Stimulated activated CD8-positive, alpha-beta memory T cell treated with anti-CD3 and anti-CD28 coated beads, Interleukin-7, amount 100 ng/mL, for 1 hour (primary cell): ENCODE measurements at places on chromosomes 1 and 21.

- DNase-seq: no peak
These were observed 43.2 kb upstream of the VAMP3 start for GRCh38 chr1:7727809-7728471.

DNA sequence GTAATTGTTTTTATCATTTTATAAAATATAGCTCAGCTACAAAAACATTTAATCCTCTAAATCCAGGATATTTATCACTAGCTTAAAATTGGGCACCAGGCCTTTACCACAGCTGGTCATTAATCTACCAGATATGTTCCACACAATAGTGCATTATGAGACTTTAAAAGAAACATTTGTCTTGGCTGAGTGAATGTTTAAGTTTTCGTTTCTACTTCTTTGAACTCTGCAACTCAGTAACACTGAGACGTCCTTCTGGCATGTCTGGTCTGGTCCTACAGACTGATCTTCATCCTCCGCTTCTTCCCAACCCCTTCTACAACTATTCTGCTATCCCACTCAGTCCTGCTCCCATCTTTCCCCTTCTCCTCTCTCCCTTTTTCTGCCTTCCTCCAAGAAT is 296.2 kb downstream of the NEGR1 start:
- DNase-seq: no peak

DNA sequence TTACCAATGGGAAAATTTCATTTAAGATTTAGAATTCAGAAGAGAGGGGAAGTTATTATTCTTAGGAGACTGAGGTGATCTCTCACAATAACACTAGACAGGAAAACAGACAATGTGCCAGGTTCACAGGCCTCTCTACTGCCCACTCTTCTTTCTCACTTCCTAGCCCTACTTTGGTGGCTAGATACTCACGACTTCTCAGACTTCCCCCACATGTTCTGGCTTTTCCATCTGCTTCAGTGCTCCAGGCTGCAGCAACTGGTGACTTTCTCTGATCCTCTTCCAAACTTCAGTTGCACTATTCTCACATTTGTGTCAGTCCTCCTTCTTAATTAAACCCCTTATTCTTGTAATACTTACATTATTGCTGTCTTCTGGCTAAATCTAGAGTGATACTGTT is 208.7 kb upstream of the KCTD3 start:
- DNase-seq: no peak

DNA sequence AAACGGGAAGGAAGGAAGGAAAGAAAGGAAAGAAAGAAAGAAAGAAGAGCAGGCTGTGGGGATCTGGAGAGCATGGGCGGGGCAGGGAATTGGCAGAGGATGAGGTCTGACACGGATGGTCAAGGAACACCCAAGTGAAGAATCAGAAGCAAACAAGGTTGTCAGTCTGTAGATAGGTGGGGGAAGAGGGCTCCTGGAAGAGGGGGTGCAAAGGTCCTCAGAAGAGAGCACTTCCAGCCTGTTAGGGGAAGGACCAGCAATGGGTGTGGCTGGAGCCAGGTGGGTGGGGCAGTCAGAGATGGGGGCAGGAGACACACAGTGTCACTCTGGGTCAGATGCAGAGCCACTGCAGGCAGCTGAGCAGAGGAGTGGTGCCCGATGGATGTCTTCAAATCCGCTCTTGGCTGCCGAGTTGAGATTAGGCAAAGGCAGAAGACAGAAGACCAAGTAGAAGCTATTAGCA is 11.0 kb upstream of the PLA2G2C start:
- no peak for DNase-seq

DNA sequence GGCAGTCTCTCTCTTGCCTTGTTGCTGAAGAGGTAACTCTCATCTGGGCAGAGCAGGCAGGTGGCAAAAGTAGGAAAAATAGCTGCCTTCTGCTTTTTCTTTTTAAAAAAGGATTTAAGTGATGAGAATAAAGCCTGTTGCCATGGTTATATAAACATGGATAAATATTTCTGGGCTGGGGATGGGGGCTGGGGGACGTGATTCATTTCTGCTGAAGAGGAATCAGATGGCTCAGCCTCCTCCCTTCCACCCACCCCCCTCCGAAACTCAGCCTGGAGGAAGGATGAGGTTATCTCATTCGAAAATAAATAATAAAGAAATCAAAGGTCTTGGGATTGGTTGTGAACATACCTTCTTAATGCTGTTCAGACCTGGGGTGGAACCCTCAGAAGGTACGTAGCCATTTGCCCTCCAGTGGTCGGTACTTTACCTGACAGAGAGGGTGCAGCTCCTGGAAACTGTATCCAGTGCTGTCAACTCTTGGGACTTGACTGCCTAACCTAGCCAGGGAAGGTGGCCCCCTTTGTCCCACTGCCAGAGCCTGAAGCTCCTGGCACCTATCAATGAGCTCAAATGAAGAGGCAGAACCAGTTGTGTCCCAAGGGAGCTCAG is 3.8 kb upstream of the INKA2 start:
- no peak for DNase-seq

DNA sequence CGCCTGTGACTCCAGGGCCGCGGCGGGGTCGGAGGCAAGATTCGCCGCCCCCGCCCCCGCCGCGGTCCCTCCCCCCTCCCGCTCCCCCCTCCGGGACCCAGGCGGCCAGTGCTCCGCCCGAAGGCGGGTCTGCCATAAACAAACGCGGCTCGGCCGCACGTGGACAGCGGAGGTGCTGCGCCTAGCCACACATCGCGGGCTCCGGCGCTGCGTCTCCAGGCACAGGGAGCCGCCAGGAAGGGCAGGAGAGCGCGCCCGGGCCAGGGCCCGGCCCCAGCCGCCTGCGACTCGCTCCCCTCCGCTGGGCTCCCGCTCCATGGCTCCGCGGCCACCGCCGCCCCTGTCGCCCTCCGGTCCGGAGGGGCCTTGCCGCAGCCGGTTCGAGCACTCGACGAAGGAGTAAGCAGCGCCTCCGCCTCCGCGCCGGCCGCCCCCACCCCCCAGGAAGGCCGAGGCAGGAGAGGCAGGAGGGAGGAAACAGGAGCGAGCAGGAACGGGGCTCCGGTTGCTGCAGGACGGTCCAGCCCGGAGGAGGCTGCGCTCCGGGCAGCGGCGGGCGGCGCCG is at the start of gene SIM2:
Gene SIM2, plus strand, starts transcription at position 135 of the 565 bp plus-strand sequence. CDS start 632 bp downstream, outside the sequence.
- DNase-seq: no peak

DNA sequence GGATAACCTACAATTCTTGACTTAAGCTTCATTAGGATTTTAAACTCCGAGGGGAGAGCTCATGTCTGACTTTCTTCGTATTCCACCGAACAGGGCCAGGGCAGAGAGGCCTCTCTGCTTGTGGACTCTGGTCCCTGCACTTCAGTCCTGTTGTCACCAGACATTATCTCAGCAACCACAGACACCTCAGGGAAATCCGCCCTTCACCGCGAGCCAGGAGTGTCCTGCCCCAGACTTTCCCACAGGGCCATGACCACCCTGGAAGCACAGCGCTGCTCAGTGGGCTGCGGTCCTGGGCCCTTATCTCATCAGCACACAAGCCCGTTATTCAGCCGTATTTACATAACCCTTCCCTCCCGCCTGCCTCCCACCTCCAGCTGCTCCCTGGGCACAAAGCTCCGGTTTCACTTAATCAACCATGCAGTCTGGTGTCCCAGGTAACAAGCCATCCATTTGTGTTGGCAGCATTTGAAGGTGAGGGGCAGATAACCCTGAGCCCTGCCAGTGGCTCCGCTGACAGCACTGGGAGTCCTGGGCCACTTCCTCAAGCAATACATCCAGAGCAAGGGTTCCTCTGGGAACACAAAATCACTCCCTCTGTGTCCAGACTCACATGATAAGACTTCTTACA is 122.8 kb upstream of the RAB4A start:
- no peak for DNase-seq

DNA sequence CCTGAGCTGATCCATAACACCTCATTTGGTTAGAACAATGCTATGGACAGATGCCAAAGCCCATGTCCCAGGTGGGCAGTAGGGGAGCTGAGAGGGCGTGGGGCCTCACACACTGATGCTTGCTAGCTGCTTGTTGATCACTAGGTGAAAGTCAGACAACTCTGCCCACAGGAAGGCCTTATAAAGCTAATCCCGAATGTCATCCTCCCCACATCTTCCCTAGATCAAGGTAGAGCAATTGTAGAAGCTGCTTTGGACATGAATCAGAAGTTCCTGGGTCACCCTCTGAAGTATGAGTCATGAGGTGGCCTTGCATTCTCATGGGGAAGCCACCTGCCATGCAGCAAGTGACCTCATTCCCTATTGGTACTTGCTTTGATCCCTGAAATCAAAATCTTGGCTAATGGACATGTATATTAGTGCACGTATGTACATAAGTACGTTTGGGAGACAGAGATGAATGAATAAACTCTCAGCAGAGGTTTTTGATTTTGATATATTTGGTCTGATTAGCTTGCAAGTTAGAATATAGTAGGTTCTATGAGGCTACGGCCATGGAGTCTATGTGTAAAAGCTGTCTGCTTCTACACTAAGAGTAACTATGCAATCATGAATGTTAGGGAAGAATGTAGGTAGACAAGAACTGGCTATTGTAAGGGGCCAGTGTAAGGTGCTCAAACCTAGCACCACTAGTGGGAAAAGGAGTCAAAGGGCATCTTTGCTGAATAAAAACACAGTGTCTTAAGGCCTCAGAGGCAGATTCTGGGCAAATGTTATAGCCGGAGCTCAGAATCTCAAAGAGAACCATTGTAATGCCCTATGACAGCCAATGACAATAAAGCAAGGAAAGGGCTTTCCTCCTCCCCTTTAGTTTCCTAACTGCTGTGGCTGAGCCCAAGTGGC is 52.6 kb downstream of the ABCA4 start:
- no peak for DNase-seq

DNA sequence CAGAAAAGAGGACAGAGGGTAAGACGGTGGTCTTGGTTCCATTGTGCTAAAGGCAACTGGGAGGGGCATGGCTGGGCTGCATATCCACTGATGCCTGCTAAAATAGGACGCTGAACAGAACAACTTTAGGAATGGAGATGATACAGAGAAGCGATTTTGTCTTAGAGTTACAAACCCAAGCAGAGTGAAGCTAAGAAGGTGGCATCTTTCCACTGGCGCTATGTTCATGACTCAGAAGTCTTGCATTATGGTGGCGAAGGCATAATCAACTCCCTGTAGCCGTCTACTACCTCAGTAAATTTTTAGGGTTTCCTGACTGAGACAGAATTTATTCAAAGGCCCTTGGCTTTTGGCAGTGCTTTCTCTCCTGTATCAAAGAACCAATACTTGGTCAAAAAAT is 57.3 kb downstream of the MEF2D start:
- no peak for DNase-seq

GRCh38 chr1:67646145-67647035 is 38.6 kb upstream of the GADD45A start:
- DNase-seq: no peak

- DNase-seq: peak; percentile 22
These were observed 9.3 kb downstream of the ARL8A start for GRCh38 chr1:202135221-202135721.

- no peak for DNase-seq
These were observed 40.6 kb downstream of the DRAM2 start for GRCh38 chr1:111099289-111099688.

DNA sequence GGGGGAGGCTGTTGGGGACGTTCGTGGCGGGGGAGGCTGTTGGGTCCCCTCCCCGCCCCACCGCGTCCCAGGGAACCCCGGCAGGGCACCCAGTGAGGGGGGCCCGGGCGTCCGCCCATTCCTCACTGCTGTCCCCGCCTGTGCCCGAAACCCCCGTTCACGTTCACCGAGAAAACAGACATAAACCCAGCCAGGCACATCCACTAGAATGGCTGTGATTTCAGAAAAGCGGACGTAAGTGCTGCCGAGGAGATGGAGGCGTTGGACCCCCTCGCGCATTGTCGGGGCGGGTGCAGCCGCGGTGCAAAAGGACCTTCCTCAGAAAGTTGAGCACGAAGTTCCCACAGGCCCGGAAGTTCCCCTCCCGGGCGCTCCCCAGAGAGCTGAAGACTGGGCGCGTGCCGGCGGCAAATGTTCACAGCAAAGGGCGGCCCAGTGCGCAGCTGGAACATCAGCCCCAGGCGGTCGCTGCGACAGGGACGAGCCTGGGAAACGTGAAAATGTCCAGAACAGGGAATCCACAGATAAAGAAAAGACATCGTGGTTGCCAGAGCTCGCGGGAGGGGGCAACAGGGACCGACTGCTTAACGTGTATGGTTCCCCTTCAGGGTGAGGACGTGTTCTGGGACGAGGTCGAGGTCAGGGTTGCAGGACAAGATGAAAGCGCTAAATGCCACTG is 18.5 kb upstream of the SAMD11 start:
- DNase-seq: no peak

GRCh38 chr1:206144605-206145004 is 27.4 kb upstream of the AVPR1B start:
- DNase-seq: no peak

- no peak for DNase-seq
These were observed 7.1 kb downstream of the CHRNB2 start for GRCh38 chr1:154574716-154575115.

DNA sequence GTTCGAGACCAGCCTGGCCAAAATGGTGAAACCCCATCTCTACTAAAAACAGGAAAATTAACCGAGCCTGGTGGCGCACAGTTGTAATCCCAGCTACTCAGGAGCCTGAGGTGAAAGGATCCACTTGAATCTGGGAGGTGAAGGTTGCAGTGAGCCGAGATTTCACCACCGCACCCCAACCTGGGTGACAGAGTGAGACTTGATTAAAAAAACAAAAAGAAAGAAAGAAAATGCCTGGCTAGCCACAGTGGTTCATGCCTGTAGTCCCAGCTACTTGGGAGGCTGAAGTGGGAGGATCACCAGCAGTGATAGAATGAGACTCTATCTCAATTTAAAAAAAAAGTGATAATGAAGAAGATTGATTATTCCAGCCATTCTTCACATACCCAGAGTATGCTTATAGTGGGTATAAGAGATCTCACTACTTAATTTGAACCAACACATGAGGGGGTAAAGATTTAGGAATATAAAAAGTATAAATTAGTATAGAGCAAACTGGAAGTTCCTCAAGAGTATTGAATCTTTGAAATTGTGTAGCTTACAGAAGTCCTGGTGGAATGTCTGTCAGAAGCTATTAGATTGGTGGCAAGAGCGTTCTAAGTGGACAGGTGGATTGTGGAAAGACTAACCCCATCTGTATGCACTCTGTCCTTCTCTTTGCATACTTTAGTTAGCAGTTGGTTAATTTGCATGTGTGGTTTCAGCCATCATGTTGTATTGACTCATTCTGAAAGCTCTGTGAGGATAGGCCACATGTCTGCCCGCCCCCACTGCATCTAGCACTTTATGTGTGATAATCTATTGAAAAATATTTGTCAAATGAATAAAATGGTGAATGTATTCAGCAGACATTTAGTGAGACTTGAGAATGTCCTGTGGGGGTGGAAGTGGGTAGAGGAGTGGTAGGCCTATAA is 25.0 kb downstream of the RLF start:
- no peak for DNase-seq

DNA sequence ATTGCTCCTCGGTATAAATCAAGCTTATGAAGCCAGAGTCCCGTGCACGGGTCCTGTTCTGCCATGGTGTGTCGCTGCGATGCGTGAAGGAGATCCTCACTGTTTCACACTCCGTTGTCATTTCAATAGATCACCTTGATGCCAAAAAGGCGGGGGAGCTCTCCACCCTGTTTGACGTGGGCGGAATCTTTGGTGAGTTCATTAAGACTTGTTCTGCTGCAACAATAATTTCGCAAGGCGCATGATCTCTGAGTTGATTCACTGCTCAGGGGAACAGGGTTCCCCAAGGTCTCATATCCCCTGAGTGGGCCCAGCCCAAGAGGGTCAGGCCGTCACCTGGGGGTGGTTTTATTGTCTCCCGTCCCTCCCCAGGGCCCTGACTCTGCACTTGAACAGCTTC is 50.0 kb downstream of the SLC37A1 start:
- no peak for DNase-seq
